ENCODE measurements at places on chromosomes 7 and 10.

- DNase-seq = no peak
Measured at GRCh38 chr10:131725581-131726069, 175.2 kb upstream of the PPP2R2D start.

GRCh38 chr7:50470250-50471163 lies 20.4 kb upstream of the FIGNL1 start:
- no peak for DNase-seq

DNA sequence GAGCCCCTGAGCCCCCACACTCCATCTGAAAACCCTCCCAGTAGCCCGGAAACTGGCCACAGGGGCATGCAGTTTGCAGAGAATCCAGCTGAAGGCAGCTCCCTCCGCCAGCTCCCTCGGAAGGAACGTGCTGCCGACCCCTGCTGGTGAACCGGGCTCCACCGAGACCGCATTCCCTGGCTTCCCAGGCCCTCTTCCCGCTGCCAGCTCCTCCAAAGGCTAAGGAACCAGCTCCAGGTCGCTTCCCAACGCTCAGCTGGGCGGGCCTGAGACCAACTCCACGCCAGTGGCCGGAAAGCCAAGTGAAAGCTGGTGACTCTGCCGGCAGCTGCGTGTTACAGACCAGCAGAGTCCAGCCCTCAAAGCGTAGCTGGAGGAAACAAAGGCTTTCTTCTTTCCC lies 35.8 kb downstream of the GPER1 start:
- no peak for DNase-seq

- no peak for DNase-seq
Measured at GRCh38 chr7:32115831-32116230, 45.6 kb upstream of the PDE1C start.

DNA sequence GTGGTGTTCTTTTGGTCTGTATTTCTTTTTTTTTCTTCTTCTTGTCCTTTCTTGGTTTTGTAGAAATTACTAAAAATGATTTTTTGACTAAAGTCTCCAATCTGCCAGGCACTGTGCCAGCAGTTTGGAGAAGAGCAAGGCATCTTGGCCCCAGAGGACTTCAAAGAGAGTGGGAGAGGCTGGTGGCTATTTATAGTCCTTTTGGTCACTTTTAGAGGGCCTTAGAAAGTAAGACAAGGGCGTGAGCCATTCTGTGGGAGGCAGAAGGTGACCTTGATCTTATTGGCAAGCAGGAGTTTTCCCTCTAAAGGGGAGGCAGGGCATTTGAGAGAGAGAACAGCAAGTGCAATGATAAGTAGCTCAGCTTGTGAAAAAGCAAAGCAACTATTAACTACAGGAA lies 211.9 kb downstream of the GALNT17 start:
- DNase-seq = no peak

DNA sequence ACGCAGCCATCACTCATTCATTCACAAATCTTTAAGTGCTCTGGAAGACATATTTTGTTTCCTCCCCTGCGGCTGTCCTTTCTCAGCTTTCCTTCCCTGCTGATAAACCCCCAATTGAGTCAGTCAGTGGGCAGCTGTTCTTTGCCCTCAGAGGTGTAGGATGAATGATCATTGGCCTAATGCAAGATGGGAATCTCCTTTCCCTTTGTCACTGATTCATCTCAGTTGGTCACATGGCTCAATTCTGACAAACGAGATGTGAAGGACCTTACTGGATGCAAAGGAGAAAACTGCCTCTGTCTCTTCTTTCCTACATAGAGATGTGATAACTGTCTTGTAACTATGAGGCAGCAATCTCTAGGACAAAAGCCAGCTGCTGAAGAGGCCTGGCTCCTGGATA lies 44.6 kb downstream of the COL28A1 start:
- no peak for DNase-seq

DNA sequence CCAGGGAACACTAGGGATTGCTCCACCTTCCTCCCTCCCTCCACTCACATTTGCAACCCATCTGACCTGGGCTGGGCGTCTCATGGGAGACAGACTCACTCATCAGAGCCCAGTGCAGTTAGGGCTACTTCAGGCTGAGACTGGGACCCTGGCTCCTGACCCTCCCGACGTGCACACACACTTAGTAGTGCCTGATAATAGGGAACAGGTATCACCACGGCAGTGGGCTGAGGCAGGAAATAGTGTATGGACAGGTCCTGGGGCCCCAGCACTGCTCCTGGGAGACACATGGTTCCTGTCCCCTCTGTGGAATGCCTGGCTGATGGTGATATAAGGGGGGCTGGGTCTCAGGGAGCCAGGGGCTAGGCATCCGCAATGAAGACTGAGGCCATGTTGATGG lies 14.3 kb downstream of the AQP1 start:
- DNase-seq = no peak

- no peak for DNase-seq
Measured at GRCh38 chr7:34354011-34354410, 304.0 kb upstream of the NPSR1 start.

GRCh38 chr7:1567896-1568510 lies 1.8 kb downstream of the PSMG3 start:
- no peak for DNase-seq

DNA sequence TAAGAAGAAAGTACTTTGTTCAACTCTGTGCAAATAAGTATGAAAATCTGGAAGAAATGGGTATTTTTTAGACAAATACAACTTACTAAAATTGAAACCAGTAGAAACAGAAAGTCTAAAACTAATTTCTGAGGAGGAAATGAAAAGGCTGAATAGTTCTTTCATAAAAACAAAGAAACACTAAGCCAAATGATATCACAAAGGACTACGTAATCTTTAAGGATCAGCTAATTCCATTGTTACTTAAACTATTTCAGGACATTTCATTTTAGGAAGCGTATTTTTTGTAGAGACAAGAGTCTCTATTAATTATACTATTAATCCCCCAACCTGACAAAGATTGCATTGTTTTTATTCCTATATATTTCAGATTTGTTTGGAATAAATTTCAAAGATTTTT lies 11.2 kb upstream of the CCSER2 start:
- peak; percentile 36 for DNase-seq

DNA sequence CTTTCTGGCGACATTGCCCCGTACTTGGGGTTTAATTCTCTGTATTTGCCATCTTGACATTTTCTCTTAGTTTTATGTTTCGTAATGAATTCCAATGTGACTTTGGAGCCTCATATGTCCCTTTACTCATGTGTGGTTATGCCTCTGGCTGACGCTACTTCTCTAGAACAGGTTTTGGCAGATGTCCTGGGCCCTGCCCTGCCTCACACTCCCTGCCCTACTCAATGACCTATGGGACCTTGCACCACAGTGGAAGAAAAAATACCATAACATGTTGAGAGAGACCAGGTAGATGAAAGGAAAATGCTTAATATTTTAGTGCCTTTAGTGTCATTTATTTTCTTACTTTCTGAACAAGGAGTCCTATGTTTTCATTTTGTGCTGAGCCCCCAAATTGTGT lies 400.5 kb downstream of the TFEC start:
- DNase-seq = no peak

DNA sequence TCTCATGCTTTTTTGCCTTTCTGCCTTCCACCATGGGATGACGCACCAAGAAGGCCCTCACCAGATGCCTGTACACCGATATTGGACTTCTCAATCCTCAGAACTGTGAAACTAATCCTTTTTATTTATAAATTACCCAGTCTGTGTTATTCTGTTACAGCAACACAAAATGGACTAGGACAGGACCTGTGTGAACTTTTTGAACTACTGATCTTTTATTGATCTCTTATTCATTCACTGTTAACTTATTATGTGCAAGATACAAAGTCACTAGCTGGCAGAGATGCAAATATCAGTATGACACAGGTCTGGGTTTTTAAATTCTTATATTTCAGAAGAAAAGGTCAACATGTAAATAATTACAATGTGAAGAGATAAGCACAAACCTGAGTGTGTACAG lies 635.8 kb downstream of the SORCS1 start:
- DNase-seq = no peak

GRCh38 chr7:48901966-48902365 lies 22.4 kb upstream of the CDC14C start:
- DNase-seq = no peak

DNA sequence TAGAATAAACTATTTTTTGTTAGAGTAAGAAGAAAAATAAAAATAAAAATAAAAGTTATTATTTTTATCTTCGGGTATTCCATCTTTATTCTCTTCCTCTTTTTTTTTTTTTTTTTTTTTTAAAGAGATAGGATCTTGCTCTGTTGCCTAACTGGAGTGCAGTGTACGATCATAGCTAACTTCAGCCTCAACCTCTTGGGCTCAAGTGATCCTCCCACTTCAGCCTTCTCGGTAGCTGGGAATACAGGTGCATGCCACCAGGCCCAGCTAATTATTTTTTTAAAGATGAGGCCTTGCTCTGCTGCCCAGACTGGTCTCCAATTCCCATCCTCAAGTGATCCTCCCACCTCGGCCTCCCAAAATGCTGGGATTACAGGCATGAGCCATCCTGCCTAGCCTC lies 15.4 kb downstream of the STAM start:
- DNase-seq = no peak

DNA sequence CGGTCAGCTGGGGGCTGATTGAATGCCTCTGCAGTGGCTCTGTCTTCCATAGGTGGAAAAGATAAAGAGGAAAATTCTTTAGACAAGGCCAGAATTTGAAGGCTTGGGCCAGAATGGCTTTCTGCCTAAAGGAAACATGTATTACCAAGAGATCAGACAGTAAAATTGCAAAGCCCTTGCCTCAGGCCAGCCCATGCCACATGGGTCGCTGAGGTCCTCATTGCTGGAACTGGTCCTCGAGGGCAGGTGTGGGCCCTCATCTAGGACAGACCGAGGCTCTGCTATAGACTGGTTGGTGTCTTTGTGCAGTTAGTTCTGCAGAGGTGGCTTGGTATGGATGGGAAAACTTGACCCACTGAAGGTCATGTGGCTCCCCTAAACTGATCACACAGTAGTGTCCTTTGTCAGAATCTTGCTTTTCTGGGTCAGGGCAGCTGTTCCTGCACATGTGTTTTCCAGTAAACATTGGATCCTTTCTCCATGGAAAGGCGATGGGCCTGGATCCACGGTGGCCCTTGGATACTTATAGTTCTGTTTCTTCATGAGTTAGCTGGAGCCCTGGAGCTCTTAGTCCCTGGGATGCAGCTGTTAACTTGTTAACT lies 80.4 kb downstream of the TMEM178B start:
- DNase-seq = no peak

- no peak for DNase-seq
Measured at GRCh38 chr7:150335108-150335773, 6.2 kb downstream of the RARRES2 start.

- DNase-seq = no peak
Measured at GRCh38 chr10:72026278-72027111, 61.9 kb downstream of the SPOCK2 start.

DNA sequence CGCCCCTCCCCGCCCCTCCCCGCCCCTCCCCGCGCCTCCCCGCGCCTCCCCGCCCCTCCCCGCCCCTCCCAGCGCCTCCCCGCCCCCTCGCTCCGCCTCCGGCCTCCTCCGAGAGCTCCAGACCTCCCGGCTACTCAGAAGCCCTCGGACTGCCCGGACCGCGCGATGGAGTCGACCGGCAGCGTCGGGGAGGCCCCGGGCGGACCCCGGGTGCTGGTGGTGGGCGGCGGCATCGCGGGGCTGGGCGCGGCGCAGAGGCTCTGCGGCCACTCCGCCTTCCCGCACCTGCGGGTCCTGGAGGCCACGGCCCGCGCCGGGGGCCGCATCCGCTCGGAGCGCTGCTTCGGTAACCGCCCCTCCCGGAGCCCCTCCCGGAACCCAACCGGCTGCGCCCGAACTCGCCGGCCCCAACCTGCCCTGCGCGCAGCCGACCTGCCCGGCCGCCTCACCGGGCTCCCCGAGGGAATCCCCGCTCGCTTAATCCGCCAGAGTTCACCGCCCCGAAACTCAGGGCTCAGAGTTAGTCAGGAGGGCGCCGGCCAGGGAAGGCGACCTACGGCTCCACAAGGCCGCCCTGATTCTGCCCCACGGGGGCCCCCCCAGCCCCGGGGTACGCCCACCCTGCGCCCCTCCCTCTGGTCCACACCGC lies at the start of gene PAOX:
PAOX (plus strand) TSS at position 111 of the 649 bp plus-strand sequence; CDS start at position 166, 55 bp downstream.
- DNase-seq = no peak

- DNase-seq = no peak
Measured at GRCh38 chr10:24346877-24347519, 138.1 kb downstream of the KIAA1217 start.

GRCh38 chr7:155612658-155613057 lies 31.8 kb upstream of the RBM33 start:
- no peak for DNase-seq

All from activated CD4-positive, alpha-beta T cell treated with anti-CD3 and anti-CD28 coated beads, Interleukin-10, Interleukin-2, amounts not matched to agents 100 ng/mL and 50 ng/mL, durations not matched to agents 16 hours and 8 hours (primary cell).